ENCODE measurements at places on chromosomes 6 and 20.
A peak's percentile ranks its signal among the peaks of the same experiment; 100 is the strongest.

DNA sequence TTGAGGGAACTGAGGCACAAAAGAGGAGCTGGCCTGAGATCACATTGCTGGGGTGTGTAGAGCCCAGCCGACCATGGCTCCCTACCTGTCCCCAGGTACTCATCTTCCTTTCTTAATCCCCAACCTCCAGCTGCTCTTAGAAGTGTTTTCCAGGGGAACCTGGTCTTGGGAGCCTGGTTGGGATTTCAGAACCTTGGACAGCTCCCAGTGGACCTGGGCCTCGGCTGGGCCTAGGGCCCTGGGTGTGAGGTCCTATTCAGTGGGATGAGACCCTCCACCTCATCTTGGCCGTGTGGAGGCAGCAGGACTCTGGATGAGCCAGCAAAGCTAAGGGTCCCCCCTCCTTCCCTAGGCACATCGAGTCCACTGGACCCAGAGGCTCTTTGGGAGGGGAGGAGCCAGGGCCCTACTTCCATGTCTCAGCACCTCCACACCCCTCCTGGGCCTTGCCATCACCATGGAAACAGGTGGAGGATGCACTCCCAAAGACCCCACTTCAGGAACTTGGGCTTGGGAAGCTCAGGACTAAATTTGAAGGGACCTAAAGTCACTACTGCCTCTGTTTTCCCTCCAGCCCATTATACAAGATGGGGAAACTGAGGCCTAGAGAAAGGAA, 38.5 kb downstream of the DLGAP4 start:
- DNase-seq: no peak

DNA sequence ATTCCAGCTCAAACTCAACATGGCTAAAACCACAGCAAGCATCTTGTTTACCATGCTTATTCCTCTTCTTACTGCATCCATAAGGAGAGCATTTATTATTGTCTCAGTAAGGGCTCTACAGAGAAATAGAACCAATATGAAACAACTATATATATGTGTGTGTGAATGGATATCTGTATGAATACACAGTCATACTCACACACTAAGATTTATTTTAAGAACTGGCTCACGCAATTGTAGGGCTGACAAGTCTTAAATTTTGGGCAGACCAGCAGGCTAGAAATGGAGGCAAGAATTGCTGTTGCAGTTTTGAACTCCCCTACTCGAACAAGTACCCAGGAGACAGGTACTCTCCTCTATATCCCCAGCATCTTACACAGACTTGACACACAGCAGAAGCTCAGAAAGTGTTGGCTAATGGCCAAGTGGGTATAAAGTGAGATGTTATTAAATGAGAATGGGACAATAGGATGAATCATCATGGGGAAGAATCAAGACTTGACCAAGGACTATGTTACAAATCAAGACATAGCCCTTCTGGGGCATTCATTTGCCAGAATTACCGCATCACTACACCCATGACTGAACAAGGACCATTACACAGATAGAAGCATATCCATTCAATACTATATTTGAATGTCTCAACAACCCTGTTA, 13.0 kb downstream of the ZHX3 start:
- DNase-seq: no peak

- no peak for DNase-seq
These were observed 514 bp upstream of the TSHZ2 start for GRCh38 chr20:52971498-52972189.

- peak; percentile 34 for DNase-seq
These were observed 64.8 kb downstream of the UTRN start for GRCh38 chr6:144349690-144350527.

- no peak for DNase-seq
These were observed 41.6 kb upstream of the SLC22A2 start for GRCh38 chr6:160300076-160300695.

GRCh38 chr6:145480024-145480423, 255.3 kb downstream of the EPM2A start:
- DNase-seq: no peak

GRCh38 chr6:130322673-130323268, 43.0 kb upstream of the TMEM200A start:
- peak; percentile 63 for DNase-seq

- DNase-seq: no peak
These were observed 4.1 kb downstream of the PNPLA1 start for GRCh38 chr6:36273802-36274514.

DNA sequence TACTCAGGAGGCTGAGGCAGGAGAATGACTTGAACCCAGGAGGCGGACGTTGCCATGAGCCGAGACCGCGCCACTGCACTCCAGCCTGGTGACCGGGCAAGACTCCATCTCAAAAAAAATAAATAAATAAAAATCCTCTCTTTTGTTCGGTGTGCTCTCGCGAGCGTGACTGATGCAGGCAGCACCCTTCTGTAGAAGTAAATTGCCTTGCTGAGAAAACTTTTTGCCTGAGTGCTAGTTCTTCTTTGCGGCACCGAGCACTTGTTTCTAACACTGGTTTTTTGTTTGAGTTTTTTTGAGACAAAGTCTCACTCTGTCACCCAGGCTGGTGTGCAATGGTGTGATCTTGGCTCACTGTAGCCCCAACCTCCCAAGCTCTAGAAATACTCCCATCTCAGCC, 30.5 kb downstream of the PLN start:
- DNase-seq: no peak

Measured in CD4-positive, alpha-beta T cell treated with Interleukin-6 at 100 ng/mL for 8 hours (primary cell).